NCI-H446 (cell line): ENCODE measurements at places on chromosomes 7 and 10.

GRCh38 chr7:31420948-31421347 is 80.4 kb upstream of the NEUROD6 start:
- DNase-seq = no peak

- no peak for DNase-seq
These were observed 202.8 kb upstream of the KCND2 start for GRCh38 chr7:120070201-120070600.

- no peak for DNase-seq
These were observed 1.5 kb upstream of the CALHM3 start for GRCh38 chr10:103480521-103480920.

DNA sequence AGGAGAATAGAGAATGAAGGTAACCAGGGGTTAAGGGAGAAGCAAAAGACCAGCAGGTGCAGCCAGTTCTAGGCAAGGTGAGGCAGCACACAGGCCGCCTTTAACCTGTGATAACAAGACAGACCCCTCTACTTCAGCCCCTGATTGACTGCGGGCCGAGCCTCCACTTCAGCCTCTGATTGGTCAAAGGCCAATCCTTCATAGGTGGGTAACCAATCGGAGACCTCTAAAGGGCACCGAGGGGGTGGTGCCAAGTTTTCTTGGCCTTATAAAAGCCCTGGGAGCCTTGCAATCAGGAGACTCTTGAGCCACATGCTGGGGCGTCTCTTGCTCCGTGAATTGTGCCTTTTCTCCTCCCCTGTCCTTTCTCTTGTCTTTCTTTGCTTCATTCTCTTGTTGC is 98.8 kb downstream of the ELFN1 start:
- peak; percentile 11 for DNase-seq

DNA sequence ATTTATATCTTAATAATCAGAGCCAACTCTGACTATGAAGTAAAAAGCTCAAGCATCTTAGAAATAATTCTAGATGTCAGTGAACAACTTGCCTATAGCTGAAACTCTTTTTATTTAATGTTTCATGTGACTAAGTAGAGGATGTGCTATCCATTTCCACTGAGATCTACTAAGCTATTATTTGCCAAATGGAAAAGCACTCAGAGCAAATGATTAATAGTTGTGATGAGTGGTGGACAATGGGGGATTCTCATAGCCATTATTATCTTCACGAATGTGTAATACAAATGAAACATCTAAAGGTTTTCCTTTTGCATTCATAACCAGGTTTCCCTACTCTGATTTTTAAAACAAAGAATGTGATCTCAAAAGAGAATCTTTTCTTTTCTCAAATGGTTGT is 126.6 kb upstream of the GNAI1 start:
- DNase-seq = no peak

GRCh38 chr7:129796186-129796775 is 156.5 kb downstream of the UBE2H start:
- no peak for DNase-seq

- no peak for DNase-seq
These were observed 26.8 kb downstream of the TMEM270 start for GRCh38 chr7:73887762-73888161.

DNA sequence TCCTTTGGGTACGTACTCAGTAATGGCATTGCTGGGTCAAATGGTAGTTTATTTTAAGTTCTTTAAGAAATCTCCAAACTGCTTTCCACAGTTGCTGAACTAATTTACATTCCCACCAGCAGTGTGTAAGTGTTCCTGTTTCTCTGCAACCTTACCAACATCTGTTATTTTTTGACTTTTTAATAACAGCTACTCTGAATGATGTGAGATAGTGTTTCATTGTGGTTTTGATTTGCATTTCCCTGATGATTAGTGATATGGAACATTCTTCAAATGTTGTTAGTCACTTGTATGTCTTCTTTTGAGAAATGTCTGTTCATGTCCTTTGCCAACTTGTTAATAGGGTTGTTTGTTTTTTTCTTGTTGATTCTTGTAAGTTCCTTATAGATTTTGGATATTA is 558.9 kb downstream of the SH2D4B start:
- DNase-seq = no peak

DNA sequence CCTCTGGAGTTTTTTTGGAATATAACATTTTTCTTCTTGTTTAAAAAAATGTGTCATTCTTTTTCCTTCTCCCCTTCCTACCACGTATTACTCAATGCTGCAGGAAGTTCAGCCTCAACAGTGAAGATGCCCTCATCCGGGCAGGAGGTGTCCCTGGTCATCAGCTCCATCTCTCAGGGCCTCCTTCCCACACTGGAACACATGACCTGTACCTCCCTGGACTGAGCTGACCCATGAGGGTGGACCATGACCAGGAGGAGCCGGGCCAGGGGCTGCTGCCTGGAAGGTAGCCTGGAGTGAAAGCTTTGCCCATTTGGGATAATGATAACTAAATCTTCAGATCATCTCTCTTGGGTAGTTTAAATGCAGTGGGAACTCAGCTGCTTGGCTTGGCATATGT is 316.5 kb upstream of the ZMIZ1 start:
- DNase-seq = no peak

DNA sequence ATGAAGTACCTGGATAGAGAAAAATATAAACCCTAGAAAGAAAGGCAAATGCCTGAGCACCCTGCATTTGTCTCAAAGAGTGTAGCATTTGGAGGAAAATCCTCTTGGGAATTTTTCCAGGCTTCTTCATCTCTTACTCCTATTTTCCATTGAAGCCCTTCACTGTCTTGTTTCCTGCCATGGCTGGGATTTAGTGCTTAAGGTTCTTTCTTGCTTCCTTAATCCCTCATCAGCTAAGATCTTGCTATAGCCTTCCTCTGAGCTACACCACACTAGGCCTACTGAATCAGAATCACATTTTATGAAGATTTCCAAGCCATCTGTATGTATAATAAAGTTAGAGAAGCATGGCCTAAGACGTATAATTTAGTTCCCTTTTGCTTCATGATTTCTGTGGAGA is 97.5 kb upstream of the PHYHIPL start:
- DNase-seq = no peak

- DNase-seq = no peak
These were observed 45.6 kb upstream of the TES start for GRCh38 chr7:116164552-116165306.

GRCh38 chr10:33630761-33631160 is 296.3 kb upstream of the NRP1 start:
- DNase-seq = no peak

DNA sequence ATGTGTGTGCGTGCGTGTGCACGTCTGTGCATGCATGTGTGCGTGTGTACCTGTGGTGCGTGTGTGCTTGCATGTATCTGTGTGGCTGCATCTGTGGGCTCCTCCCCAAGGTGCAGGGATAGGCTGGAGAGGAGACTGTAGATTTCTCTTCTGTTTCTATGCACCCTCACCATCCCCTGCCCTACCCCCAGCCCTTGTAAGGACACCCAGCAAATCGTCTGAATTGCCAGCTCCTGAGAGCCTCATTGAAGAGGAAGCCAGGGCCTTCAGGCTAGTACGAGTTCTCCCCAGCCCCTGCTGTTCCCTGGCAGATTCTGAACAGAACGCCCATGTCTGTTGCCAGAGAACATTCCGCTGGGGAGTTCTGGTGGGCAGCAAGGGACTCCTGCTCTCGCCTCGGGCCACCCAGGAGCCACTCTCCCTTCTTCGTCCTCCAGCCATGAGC is 17.0 kb upstream of the TRIM8 start:
- no peak for DNase-seq

- DNase-seq = no peak
These were observed 23.5 kb upstream of the FAM180A start for GRCh38 chr7:135771961-135772638.

DNA sequence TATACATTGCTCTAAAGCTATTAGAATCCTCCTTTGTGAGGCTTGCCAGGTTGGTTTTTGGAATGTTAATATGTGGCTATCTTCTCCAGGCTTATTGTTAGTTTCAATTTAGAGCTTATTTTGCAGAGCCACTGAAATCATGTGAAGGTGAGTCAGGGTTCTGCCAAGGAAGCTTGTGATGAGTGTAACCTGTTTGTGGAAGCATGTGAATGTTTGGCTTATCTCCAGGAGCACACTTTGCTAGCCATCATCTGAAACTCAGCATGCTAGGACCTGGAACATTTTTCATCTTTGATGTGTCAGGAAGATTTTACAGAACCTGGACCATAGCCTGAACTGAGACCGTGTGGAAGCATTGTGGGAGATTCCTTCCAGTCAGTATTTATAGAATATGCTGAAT is 197.3 kb downstream of the PPP1R9A start:
- no peak for DNase-seq

GRCh38 chr7:99331002-99331401 is 5.3 kb downstream of the ARPC1A start:
- no peak for DNase-seq

- no peak for DNase-seq
These were observed 214.1 kb downstream of the HERPUD2 start for GRCh38 chr7:35480806-35481205.

DNA sequence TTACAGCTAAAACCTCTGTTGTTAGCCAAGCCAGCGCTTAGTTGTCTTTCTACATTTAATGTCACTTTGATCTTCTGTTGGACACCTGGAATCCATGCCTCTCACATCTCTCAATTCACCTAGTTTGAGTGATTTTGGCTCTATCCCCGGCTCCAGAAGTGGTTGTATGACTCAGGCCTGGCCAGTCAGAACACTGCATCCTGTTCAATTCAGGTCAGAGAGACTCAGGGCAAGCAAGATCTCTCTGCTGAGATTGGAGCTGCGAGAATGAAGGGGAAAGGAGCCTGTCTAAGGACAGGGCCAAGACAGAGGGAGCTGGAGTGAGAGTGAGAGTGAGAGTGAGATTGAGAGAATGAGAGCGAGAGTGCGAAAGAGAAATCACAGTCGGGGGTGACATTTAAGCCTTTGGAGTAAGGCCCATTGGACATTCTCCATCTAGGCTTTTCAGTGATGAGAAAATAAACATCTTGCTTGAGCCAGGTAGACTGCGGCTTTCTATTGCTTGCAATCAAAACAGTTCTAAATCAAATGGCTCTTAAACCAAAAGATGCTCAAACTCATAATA is 83.3 kb upstream of the DYNC1I1 start:
- DNase-seq = no peak

DNA sequence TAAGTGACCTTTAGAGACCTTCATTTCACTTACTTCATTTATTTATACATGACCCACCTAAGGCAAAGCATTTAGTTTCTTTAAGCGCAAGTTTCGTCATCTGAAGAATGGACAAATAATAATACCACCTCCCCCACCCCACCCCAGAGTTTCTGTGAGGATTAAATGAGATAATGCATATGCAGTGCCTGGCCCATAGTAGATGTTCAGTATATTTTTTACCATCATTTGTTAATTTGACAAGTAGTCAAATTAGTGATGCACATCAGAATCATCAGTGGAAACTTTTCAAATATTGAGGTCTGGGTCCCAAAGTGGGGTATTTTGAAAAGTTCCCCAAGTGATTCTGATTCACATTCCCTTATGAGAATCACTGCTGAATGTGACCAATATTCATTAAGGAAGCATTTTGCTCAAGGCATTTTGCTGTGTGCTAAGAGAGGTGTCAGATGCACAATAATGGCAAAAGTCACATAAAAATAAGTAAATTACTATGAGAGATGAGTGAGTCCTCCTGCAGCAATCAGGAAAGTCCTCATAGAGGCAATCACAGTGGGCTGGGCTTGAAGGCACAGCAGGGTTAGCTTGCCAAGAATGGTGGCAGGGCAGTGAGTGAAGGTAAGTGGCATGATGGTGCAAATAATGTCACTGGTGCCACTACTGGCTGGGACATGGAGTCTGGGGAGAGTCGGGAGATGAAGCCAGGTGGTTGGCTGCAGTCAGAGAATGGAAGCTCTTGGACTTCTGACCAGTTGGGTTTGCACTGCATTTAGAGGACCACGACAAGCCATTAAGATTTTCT is 244.1 kb downstream of the PTEN start:
- DNase-seq = no peak

- no peak for DNase-seq
These were observed 301.3 kb upstream of the BMPER start for GRCh38 chr7:33604056-33604455.

- DNase-seq = no peak
These were observed 97.1 kb upstream of the TMEM168 start for GRCh38 chr7:112887337-112887736.

DNA sequence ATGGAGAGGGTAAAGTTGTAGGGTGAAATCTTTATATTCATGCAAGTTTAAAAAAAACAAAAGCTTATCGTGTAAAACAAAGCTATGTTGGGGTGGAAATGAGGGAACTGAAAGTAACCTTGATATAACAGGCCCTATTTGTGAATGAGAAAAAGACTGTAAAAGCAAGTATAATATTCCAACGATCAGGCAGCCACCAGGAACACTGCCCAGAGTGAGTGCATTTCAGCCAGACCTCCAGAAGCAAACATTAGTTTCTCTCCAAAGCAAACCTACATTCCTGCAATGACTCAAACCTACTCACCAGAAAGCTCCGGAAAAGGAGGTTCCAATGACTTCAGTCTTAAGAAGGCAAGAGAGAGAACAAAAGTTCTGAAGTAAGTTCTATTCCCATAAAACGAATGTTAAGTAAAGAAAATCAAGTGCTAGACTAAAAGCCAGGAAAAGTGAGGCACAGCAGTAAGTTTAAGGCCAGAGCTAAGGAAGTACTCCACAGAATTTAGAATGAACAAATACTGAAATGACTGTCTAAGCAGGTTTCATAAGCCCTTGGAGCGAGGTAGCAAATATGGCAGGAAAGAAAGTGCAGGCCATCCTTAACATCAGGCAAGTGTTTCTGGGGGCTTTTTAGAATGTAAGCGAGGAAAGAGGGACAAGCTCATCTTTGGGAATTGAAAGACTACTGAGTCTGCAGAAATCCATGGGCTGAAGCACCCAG is 493.1 kb downstream of the XPNPEP1 start:
- DNase-seq = no peak

DNA sequence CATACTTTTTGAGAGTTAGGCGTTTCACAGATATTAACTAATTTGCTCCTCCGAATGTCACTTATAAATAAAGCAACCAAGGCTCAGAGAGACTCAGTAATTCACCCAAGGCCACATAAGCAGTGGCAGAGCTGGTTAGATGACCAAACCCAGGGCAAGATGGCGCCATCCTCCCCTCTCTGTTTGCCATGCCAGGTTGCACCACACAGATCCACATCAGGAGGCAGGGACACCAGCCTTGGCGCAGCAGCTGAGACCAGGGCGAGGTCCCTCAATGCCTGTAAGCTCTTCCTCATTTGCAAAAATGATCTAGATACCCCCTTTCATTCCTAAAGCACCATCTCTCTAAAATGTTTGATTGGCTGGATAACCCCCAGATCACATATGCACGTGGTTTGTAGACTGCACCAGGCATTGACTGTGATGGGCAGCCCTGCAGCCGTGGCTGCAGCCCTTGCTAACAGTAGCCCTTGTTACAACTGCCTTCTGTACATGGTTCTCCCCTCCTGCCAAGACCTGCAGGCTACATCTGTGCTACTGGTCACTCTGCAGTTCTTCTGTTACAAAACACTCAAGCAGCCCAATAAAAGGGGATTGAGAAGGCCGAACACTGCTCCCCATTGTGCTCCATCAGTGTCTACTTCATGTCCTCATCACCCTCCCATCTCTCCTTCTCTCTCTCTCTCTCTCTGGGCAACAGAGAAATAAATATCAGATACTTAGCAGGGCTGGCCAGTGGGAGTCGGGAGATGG is 298.6 kb downstream of the PRPF18 start:
- no peak for DNase-seq

- no peak for DNase-seq
These were observed 33.8 kb downstream of the HIP1 start for GRCh38 chr7:75704928-75705327.

- no peak for DNase-seq
These were observed 24.5 kb downstream of the SPOCK2 start for GRCh38 chr10:72063703-72064391.

GRCh38 chr7:131489881-131490280 is 66.5 kb downstream of the PODXL start:
- no peak for DNase-seq

GRCh38 chr7:71005109-71005508 is 126.8 kb upstream of the GALNT17 start:
- no peak for DNase-seq
